Panc1 (cell line): ENCODE measurements at places on chromosomes 16 and 17. TPM values are rescaled to one million over a fixed set of nuclear protein-coding genes. Genes with fewer than 3 reads are reported as not detected.

AMZ2 gene
- total RNA-seq, result 59.6 TPM

GRCh38 chr17:47982645-47983390, 11.9 kb downstream of the CDK5RAP3 start:
- no peaks in the 10 kb centered on the region for H3K27me3 ChIP-seq
- no peak overlapping the region for H3K27ac ChIP-seq
- H3K4me3 ChIP-seq, result no peak overlapping the region
- no peak for DNase-seq
- peaks cover 10% of the 10 kb centered on the region; the same call in 1 of the 2 replicates for H3K4me1 ChIP-seq

- no peak overlapping the region for H3K4me3 ChIP-seq
- no peak for DNase-seq
- peaks cover 17% of the 10 kb centered on the region for H3K4me1 ChIP-seq
- H3K27me3 ChIP-seq, result no peaks in the 10 kb centered on the region
- no peaks in the 10 kb centered on the region for H3K36me3 ChIP-seq
Measured at GRCh38 chr17:29238133-29238850, 8.4 kb upstream of the CRYBA1 start.

DNA sequence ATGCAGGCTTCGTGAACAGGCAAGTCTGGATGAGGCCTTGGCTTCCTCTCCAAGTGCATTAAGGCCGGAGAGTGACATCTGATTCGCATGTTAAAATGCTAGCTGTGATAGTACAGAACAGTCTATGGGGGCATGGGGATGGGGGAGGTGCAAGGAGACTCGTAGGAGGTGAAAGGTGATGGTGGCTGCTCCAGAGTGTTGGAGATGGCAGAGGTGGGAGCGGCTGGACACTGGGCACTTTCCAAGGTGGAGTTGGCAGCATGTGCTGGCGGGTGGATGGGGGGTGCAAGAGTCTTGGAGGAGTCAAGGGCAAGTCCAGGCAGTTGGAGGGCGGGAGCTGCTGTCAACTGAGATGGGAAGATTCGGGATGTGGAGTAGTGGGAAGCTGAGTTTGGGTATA, 350.9 kb upstream of the TNRC6C start:
- no peak for DNase-seq
- no peaks in the 10 kb centered on the region for H3K36me3 ChIP-seq
- H3K27ac ChIP-seq, result no peak overlapping the region
- H3K4me3 ChIP-seq, result no peak overlapping the region
- peaks cover under 1% of the 10 kb centered on the region for H3K27me3 ChIP-seq

DNA sequence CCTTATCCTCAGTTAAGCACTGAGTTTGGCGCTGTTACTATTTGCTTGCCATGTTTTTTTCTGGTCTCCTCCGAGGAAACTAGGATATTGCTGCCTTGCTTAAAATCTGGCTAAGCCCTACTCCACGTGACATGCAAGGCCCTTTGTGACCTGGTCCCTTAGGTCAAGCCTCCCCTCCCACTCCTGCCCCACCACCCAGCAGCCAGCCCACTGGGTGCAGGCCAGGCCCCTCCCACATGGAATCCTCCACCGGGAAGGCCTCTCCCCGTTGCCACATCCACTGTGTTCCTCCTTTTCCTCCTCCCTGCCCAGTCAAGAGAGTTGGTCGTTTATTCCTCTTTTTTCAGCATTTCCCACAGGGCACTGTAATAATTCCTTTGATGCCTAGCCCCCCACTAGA, 16.2 kb downstream of the PSMD3 start:
- no peaks in the 10 kb centered on the region for H3K4me1 ChIP-seq
- no peak for DNase-seq
- H3K27me3 ChIP-seq, result no peaks in the 10 kb centered on the region

- no peaks in the 10 kb centered on the region for H3K27me3 ChIP-seq
- no peak for DNase-seq
- no peak overlapping the region for H3K4me3 ChIP-seq
- no peaks in the 10 kb centered on the region for H3K36me3 ChIP-seq
Measured at GRCh38 chr17:27155866-27156265, 138.0 kb upstream of the WSB1 start.

DNA sequence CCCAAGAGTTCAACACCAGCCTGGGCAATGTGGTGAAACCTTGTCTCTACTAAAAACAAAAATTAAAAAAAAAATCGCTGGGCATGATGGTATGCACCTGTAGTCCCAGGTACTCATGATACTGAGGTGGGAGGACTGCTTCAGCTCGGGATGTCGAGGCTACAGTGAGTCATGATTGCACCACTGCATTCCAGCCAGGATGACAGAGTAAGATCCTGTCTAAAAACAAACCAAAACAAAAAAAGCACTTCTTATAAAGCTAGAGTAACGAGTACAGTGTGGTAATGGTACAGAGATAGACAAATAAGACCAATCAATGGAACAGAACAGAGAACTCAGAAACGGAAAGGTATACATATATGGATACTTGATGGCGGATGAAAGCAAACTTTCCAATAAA, 4.4 kb downstream of the NSMCE1 start:
- no peak for DNase-seq
- no peaks in the 10 kb centered on the region for H3K36me3 ChIP-seq
- no peak overlapping the region for H3K4me3 ChIP-seq
- H3K27ac ChIP-seq, result no peak overlapping the region
- H3K27me3 ChIP-seq, result no peaks in the 10 kb centered on the region
- H3K4me1 ChIP-seq, result no peaks in the 10 kb centered on the region; the same call in 1 of the 2 replicates

GRCh38 chr16:20327444-20328041, at the start of gene GP2:
TSS of gene GP2 (minus strand) at chr16:20327513. CDS start at chr16:20326431, 1,082 bp downstream.
- no peaks in the 10 kb centered on the region for H3K4me1 ChIP-seq
- DNase-seq, result no peak
- peaks cover 5% of the 10 kb centered on the region; the same call in 1 of the 2 replicates for H3K27me3 ChIP-seq
- H3K27ac ChIP-seq, result no peak within 1 kb of the TSS
- no peak within 1 kb of the TSS for H3K4me3 ChIP-seq
- H3K36me3 ChIP-seq, result no peaks in the 10 kb centered on the region

DNA sequence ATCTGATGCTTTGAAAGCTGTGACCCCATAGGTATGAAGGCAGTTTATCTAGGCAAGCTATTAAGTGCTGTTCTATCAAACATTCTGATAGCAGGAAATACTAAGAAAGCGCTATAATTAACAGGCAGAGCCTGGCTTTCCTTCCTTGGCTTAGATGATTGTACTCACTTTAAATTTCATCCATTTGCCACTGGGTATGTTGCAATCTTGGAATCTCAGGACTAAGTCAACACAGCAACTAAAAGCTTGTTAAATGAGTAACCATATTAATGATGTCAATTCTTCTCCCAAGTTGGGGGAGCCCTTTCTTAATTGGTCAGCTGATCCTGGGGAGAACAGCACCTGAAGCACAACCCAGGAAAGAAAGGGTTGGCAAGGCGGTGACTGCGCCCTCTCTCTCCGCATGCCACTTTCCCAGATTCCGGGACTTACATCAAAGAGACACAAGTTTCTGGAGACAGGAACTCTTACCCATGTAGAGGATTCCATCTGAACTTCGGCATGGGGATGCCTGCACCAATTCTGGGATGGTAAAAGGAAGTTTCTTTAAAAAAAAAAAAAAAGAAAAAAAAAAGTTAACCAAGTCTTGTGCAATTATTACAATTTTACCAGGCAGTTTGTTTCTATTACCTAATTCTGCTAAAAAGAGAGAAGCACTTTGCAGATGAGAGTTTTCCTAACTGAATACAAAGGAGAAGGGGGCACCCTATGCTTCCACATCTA, 54.4 kb upstream of the ICAM2 start:
- no peaks in the 10 kb centered on the region for H3K4me1 ChIP-seq
- DNase-seq, result no peak
- no peaks in the 10 kb centered on the region for H3K27me3 ChIP-seq
- H3K4me3 ChIP-seq, result no peak overlapping the region
- no peak overlapping the region for H3K27ac ChIP-seq

- no peaks in the 10 kb centered on the region for H3K27me3 ChIP-seq
- peak overlapping the region; percentile 25; the same call in 1 of the 2 replicates for H3K27ac ChIP-seq
- no peaks in the 10 kb centered on the region for H3K36me3 ChIP-seq
- DNase-seq, result no peak
- H3K4me1 ChIP-seq, result peaks cover 49% of the 10 kb centered on the region
- H3K4me3 ChIP-seq, result no peak overlapping the region
Measured at GRCh38 chr17:29596811-29597210, 3.9 kb downstream of the ANKRD13B start.

GRCh38 chr16:6573577-6573976, 759.1 kb upstream of the RBFOX1 start:
- H3K27me3 ChIP-seq, result no peaks in the 10 kb centered on the region; the same call in 1 of the 2 replicates
- H3K4me1 ChIP-seq, result no peaks in the 10 kb centered on the region
- no peaks in the 10 kb centered on the region for H3K36me3 ChIP-seq

DNA sequence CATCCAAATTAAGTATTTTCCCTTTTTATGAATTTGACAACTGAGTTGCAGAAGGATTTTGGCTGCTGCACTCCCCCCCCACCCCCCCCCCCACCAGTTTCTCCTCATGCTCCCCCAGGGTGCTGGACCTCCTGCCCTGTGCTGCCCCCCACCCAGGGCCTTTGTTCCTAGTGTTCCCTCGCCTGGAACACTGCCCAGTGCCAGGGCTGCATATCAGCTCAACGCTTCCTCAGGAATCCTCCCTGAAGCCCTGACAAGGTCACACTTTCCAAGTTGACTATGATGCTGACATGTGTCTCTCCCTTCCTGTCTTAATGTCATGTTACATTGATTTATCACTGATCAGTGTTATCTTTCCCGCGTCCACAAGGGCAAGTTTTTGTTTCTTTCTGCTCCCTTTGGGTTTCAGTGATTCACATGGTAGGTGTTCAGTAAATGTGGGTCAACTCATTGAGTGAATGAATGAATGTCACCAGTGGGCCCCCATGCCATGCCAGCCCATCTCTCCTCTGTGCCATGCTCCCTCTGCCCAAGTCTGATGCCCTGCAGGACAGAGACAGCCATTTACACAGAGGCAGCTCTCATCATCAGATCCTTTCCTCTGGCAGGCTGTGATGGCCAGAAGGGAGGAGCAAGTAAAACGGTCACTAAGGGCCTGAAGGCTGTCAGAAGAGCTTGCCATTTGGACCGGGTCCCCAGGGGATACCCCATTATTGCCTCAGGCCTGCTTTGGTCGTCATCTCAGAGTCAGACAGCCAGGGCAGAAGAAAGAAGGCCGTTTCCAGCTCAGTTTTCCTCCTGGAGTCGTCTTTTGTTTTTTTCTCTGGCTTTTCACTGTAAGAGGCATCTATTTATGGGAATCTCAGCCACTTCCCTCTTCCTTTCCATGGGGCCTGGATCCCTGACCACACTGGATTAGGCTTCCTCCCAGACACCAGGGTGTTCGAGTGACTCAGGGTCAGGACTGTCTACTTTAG, 386.2 kb downstream of the SNX29 start:
- DNase-seq, result no peak
- H3K4me1 ChIP-seq, result no peaks in the 10 kb centered on the region
- no peaks in the 10 kb centered on the region for H3K36me3 ChIP-seq
- no peaks in the 10 kb centered on the region for H3K27me3 ChIP-seq

DNA sequence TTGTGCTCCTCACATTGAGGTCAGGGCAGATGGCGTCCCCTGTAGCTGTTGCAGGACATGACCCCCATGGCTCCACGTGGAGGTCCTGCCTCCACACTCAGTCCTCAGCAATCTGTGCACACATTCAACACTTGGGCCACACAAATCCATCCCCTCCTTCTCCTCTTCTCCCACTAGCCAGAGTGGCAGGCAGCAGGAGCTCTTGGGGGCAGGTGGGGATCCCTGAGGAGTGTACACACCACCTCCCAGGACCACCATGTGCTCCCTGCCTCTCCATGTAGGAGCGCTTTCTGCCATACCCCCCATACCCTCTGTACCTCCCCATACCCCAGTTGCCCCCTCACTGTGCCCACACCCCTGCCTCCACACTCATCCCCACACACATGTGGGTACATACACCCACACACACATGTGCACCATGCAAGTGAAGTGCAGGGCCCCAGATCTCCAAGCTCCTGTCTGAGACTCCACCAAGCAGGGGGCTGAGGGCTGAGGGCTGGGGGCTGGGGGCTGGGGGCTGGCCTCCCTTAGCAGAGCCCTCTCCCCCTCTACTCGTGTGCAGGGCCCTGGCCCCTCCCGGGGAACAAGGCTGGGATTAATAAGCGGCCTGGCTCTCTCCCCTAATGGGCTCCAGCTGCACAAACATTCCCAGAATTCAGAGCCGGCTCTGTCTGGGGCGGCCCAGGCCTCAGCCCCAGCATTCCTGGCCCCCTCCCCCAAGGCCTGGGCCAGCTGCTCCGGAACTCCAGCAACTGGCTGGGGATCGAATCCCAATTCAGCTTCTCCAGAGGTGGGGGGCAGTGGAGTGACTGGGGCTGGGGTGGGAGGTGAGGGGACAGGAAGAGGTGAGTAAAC, 48.2 kb upstream of the MEIOC start:
- H3K4me3 ChIP-seq, result no peak overlapping the region
- no peak for DNase-seq
- no peaks in the 10 kb centered on the region; the same call in 1 of the 2 replicates for H3K4me1 ChIP-seq
- no peaks in the 10 kb centered on the region for H3K36me3 ChIP-seq
- no peak overlapping the region for H3K27ac ChIP-seq
- no peaks in the 10 kb centered on the region for H3K27me3 ChIP-seq

TPSG1 gene
- 4.6 TPM for total RNA-seq

GRCh38 chr17:30554839-30555751, 77.9 kb downstream of the GOSR1 start:
- no peak overlapping the region for H3K4me3 ChIP-seq
- no peak for DNase-seq
- no peaks in the 10 kb centered on the region for H3K27me3 ChIP-seq

GRCh38 chr17:72657467-72658317, 434.8 kb downstream of the SLC39A11 start:
- H3K27me3 ChIP-seq, result no peaks in the 10 kb centered on the region
- no peak for DNase-seq
- peak overlapping the region; percentile 30 for H3K27ac ChIP-seq
- H3K36me3 ChIP-seq, result no peaks in the 10 kb centered on the region

GRCh38 chr16:89564476-89565255, 4.2 kb downstream of the RPL13 start:
- H3K4me3 ChIP-seq, result peak overlapping the region; percentile 22
- peaks cover 27% of the 10 kb centered on the region; the same call in 1 of the 2 replicates for H3K36me3 ChIP-seq
- H3K27me3 ChIP-seq, result no peaks in the 10 kb centered on the region
- peak overlapping the region; percentile 52 for H3K27ac ChIP-seq
- peaks cover 26% of the 10 kb centered on the region for H3K4me1 ChIP-seq

GRCh38 chr17:35584061-35584460, 3.1 kb upstream of the AP2B1 start:
- H3K4me1 ChIP-seq, result peaks cover 9% of the 10 kb centered on the region
- DNase-seq, result no peak
- H3K36me3 ChIP-seq, result no peaks in the 10 kb centered on the region; the same call in 1 of the 2 replicates

DNA sequence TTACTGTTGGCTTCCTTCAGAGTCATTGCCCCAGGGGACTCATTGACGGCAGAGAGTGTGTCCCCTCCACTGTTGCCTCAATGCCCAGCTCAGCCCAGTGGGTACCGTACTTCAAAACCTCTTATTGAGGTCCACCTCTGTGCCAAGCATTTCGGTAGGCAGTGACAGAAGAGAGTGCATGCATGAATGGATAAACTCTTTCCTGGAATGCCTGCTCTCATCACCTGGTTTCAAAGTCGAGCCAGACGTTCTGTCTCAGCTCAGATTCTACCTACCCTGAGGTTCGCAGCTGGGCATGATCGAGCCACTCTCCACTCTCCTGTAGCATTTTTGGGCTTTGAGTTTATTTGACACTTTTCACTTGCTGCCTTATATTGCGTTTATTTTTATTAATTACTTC, 647.0 kb downstream of the MAF start:
- H3K36me3 ChIP-seq, result no peaks in the 10 kb centered on the region
- no peaks in the 10 kb centered on the region for H3K4me1 ChIP-seq
- no peaks in the 10 kb centered on the region for H3K27me3 ChIP-seq
- DNase-seq, result no peak
- no peak overlapping the region for H3K27ac ChIP-seq

- H3K27me3 ChIP-seq, result no peaks in the 10 kb centered on the region
- H3K27ac ChIP-seq, result no peak overlapping the region
- no peak for DNase-seq
- H3K4me3 ChIP-seq, result no peak overlapping the region
- H3K4me1 ChIP-seq, result no peaks in the 10 kb centered on the region
Measured at GRCh38 chr16:49700251-49701064, 155.5 kb downstream of the ZNF423 start.
